ENCODE measurements at places on chromosomes 5 and 9.

DNA sequence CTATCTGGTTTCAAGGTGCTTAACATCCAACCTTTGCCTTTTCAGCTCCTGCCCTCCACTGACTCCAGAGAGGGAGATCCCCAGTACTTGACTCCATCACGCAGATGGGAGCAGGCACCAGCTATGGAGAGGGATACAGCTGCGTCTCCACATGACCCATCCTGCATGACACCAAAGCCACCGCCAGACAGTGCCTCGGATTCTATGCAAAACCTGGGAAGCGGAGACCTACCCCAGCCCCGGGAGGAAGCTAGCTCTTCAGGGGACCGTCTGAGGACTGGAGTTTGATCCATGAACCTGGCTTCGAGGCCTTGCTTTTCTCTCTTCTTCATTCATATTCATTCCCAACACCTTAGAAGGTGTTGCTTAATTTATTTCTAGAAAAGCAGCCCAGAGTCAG is 24.8 kb downstream of the HRH2 start:
- no peak for DNase-seq

DNA sequence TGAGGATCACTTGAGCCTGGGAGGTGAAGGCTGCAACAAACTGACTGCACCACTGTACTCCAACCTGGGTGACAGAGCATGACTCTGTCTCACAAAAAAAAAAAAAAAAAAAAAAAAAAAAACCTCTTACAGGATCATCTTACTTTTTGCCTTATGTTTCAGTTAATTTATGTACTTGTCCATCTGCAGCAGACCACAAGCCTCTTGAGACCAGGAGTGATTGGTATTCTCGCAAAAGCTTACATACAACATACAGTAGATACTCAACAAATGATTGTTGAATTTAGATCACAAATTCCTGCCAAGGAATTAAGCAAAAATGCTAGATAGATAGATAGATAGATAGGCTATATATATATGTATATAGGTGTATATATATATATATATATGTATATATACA is 12.4 kb downstream of the CEMIP2 start:
- no peak for DNase-seq

- DNase-seq, result no peak
Measured at GRCh38 chr9:96478829-96479371, 28.9 kb downstream of the HABP4 start.

GRCh38 chr9:99509065-99509745 is 287.1 kb downstream of the SEC61B start:
- no peak for DNase-seq

DNA sequence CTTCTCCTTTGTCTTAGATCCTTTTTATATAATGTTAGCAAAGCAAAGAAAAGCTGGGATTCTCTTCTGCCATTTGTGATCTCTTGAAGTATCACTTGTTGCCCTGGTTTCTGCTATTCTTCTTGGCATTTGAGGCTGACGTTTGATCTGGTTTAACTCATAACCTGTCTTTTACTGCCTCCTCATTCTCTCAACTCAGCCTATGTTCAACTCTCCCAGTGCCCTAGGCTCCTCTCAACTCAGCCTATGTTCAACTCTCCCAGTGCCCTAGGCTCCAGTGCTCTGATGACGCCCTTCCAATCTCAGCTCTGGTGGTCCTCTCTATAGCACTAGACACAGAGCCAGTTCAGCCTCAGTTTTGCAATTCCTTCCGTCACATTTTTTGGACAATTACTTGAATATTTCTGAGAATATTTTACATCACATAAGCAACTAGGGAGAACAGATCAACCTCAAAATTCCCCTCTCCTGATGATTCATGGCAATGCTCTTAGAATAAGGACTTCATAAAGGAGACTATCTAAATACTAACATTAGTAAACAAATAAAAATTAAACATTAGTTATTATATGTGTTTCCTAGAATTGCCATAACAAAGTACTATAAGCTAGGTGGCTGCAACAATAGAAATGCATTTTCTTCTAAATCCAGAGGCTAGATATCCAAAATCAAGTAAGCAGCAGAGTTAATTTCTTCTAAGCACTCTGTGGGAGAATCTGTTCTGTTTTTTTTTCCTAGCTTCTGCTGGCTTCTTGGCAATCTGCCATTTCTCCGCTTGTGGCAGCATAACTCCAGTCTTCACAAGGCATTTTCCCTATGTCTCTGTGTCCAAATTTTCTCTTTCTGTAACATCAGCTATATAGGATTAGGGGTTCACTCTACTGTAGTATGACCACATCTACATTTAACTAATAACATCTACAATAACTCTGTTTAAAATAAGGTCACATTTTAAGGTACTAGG is 662.1 kb upstream of the FTMT start:
- DNase-seq, result no peak

DNA sequence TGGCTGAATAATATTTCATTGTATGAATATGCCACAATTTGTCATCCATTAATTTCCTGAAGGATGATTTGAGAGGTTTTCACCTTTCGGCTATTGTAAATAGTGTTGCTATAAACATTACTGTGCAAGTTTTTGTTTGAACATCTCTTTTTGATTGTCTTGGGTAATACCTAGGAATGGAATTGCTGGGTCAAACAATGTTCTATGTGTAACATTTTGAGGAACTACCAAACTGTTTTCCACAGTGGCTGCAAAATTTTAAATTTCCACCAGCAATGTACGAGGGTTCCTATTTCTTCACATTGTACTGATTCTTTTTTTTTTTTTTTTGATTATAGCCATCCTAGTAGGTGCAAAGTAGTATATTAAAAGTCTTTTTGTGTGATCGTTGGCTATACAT is 63.8 kb upstream of the ANKH start:
- no peak for DNase-seq

DNA sequence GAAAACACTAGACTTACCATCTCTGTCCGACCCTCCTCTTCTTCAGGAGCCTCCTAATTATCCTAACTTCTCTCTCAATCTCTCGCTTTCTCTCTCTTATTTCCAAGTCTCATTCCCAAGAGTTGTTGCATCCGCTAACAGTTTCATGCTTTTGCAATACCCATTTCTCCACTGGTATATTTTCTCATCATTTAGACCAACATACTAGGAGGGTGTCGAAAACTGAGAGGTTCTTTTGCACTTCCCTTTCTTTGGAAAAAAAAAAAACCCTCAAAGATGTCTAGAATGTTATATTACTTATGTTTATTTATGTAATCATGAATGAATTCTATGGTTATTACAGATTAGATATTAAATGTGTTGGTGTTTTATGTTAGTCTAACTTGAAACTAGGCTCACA is 35.9 kb downstream of the SPZ1 start:
- DNase-seq, result no peak

DNA sequence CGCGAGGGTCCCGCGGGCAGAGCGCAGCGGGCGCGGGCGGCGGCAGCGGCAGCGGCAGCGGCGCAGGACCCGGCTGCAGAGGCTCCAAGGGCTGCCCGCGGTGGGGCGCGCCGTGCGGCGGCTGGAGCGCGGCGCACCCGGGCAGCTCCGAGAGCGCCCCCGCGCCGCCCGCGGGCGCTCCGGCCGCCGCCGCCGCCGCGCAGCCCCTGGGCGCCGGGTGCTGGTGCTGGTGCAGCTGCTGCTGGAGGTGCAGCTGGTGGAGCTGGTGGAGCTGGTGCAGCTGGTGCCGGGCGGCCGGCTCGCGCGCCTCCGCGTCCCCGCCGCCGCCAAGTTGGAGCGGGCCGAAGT is 644 bp downstream of the IER5L start:
- no peak for DNase-seq

DNA sequence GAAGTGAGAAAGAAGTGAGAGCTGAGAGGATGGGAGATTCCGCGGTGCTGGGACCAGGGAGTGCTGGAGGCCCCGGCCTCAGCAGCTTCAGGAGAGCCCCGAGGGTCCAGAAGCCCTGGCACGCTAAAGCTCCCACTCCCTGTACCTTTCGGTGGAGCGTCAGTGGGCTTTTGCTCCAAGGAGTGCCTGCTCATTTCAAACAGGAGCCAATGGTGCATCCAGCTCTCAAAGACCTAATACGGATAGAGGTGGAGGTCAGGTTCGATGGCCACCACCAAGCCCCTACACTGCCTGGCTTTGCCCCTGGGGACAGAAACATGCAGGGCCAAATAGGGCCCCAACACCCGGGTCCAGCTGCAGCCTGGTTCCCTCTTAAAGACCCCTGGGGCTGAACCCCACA is 8.2 kb downstream of the CD74 start:
- DNase-seq, result no peak
